ENCODE measurements at places on chromosomes 3 and 15. TPM values are rescaled to one million over a fixed set of nuclear protein-coding genes. Genes with fewer than 3 reads are reported as not detected.

Gene COL6A5
- not detected for total RNA-seq

DNA sequence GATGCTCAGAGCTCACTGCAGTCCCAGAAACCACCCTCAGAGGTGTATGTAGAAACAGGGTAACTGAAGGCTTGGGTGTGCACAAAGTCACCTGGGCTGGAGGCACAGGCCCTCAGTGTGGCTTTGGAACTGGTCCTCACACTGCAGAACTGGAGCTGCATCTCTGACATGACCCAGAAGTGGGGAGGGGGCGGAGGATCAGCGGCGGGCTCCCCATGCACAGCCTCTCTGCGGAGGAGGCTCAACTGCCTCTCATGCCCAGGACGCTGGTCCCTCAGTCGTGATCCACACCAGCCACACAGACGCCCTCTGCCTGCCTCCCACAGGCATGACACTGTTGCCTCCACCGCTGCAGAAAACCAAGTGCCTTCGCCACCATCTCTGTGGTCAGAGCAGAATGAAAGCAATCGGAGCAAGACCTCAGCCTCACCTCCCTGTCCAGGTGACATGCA is 73.7 kb downstream of the TM2D3 start:
- DNase-seq = peak; percentile 9

GRCh38 chr15:101359365-101359947 is 64.4 kb upstream of the SNRPA1 start:
- peak; percentile 55 for DNase-seq

- DNase-seq = no peak
These were observed at the start of gene ZBTB20 for GRCh38 chr3:115146418-115147328. TSS of gene ZBTB20 (minus strand) at chr3:115147288.

DNA sequence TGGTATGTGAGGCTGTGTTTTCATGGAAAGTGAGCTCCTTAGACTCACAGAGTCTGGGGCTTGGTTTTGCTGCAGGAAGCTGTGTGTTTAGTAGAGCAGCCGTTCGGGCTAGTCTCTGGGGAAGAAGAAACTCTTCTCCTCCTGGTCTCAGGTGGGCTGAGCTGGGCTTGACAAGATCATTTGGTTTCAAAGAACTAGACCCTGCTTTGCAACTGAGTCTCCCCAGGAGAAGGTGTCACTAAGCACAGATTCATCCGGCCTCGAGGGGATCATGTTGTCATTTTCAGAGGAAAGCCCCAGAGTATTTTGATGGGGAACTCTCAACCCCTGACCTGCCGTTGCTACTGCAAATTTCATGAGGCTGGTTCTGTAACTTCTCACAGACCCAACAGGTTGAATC is 188.5 kb downstream of the FAM43A start:
- DNase-seq = no peak

Gene PIGB
- 9.1 TPM for total RNA-seq

DNA sequence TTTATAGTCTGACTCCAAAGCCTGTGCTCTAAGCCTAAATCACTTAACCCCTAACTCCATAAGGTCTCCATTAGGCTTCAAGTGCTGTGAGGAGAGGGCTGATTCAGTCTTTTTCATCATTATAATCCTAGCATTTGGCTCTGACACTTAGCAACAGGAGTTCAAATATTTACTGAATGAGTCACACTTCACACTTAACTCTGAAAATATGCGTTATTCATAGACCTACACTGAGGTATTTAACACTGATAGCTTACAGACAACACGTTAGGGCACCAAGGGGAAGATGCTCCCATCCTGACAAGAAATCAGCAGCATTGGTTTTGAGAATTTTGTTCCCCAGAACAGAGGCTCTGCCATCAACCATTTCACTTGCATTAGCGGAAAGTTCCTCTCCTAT is 53.5 kb downstream of the MSL2 start:
- DNase-seq = peak; percentile 81

DNA sequence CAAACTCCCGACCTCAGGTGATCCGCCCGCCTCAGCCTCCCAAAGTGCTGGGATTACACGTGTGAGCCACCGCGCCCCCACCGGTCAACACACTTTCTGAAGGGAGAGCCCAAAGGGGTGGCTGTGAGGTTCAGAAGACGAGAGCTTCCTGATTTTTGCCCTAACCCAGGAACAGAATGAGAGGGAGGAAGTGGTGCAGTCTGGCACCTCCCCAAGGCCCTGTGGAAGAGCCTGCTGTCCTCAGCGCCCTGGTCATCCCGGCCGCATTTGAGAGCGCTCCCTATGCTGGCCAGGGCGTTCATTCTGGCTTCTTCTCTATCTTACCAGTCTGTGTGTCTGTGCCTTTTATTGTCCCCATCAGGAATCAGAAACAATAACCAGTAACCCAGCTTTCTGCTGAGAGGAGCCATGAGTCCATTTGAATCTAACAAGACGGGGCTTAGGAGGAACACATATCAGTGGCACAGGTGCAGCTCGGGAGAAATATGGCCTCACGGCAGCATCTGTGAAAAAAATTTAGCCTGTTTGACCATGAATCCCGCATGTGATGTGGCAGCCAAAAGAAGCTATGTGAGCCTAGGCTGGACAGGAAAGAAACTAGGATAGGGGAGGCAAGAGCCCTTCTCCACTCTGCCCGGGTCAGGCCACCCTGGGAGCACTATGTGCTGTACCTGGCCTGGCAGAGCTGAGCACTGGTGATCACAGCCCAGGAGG is 12.9 kb downstream of the BDH1 start:
- no peak for DNase-seq

- no peak for DNase-seq
These were observed 55.9 kb upstream of the PLCL2 start for GRCh38 chr3:16828815-16829214.

Gene FBXL22
- 0.13 TPM for total RNA-seq

Gene ALPK3
- total RNA-seq = 19.5 TPM
